ENCODE measurements at places on chromosomes 5 and 9. TPM values are rescaled to one million over a fixed set of nuclear protein-coding genes. Genes with fewer than 3 reads are reported as not detected.

- no peak overlapping the region for H3K4me3 ChIP-seq
- no peaks in the 10 kb centered on the region for H3K36me3 ChIP-seq
- no peak overlapping the region for H3K27ac ChIP-seq
Observed at GRCh38 chr5:66960369-66961137, 236.0 kb downstream of the CD180 start.

Gene DBH
- not detected for total RNA-seq

Gene PLAC8L1
- total RNA-seq: not detected

GRCh38 chr5:77423022-77423750 is 68.9 kb downstream of the WDR41 start:
- peaks cover 2% of the 10 kb centered on the region for H3K4me1 ChIP-seq
- H3K27ac ChIP-seq: no peak overlapping the region
- DNase-seq: no peak
- H3K36me3 ChIP-seq: peaks cover 13% of the 10 kb centered on the region

GRCh38 chr5:175306381-175306780 is 137.6 kb downstream of the DRD1 start:
- no peak overlapping the region for H3K4me3 ChIP-seq
- no peak for DNase-seq
- peaks cover 4% of the 10 kb centered on the region for H3K27me3 ChIP-seq
- no peak overlapping the region for H3K27ac ChIP-seq
- no peaks in the 10 kb centered on the region for H3K4me1 ChIP-seq
- H3K36me3 ChIP-seq: no peaks in the 10 kb centered on the region

- H3K4me1 ChIP-seq: peaks cover 6% of the 10 kb centered on the region
- DNase-seq: no peak
- no peak overlapping the region for H3K4me3 ChIP-seq
- H3K36me3 ChIP-seq: no peaks in the 10 kb centered on the region
- H3K27me3 ChIP-seq: no peaks in the 10 kb centered on the region
Observed at GRCh38 chr5:67543720-67544270, 347.2 kb upstream of the CD180 start.

GRCh38 chr5:135578685-135579341 is at the start of gene CXCL14:
Gene CXCL14 (minus strand): TSS chr5:135578991. CDS start chr5:135578778, 213 bp downstream.
- H3K27ac ChIP-seq: no peak within 1 kb of the TSS
- H3K4me1 ChIP-seq: peaks cover 4% of the 10 kb centered on the region
- peaks cover 59% of the 10 kb centered on the region for H3K27me3 ChIP-seq
- DNase-seq: peak; percentile 42

DNA sequence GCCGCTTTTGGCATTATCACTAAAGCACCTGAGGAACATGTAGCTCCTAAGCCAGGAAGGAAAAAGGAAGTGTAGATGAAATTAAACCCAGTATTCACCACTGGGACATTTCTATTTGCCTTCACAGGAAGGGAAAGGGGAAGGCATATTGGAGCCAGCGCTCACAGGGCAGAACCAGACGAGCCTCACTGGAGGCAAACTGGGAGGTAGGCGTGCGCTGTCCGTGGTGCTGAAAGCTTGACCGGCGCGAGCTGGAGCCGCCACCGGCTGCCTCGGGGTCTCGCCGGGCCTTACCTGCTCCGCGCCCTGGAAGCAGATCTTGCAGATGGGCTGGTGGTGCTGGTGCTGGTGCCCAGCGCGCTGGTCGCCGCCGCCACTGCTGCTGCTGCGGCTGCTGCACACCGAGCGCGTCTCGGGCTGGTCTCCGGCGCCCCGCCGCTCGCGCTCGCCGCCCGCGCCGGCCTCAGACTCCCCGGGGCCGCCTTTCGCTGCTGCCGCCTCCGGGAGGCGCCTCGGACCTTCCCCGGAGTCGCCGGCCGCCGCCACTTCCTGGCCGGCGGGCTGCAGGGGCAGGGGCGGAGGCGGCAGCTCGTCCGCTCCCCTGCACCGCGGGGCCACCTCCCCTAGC is 732 bp downstream of the MARCHF11 start:
- no peak overlapping the region for H3K27ac ChIP-seq
- H3K27me3 ChIP-seq: peaks cover 51% of the 10 kb centered on the region
- peak; percentile 31 for DNase-seq
- peaks cover 3% of the 10 kb centered on the region for H3K4me1 ChIP-seq
- no peak overlapping the region for H3K4me3 ChIP-seq

Measured in activated naive CD8-positive, alpha-beta T cell treated with anti-CD3 and anti-CD28 coated beads for 36 hours (primary cell).